Inflammatory macrophage treated with lipopolysaccharide for 1 hour (primary cell): ENCODE measurements at places on chromosomes 13 and 19.

DNA sequence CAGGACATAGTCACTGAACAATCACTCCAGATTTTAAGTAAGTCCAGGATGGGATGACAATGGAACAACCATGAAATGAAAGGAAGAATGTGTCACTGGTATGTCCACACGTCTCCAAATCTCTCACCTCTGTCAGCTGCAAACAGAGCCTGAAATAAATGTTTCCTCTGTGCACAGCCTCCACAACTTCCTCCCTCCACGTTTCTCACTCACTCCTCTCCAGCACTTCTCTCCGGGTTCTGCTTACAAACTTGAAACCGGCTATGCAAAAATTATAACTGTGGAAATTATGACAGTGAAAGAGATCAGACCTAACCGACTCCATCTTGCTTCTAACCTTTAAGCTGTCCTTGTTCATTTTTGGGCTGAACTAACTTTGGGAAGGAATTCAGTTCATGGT lies 35.0 kb upstream of the ALOX5AP start:
- no peak for DNase-seq

DNA sequence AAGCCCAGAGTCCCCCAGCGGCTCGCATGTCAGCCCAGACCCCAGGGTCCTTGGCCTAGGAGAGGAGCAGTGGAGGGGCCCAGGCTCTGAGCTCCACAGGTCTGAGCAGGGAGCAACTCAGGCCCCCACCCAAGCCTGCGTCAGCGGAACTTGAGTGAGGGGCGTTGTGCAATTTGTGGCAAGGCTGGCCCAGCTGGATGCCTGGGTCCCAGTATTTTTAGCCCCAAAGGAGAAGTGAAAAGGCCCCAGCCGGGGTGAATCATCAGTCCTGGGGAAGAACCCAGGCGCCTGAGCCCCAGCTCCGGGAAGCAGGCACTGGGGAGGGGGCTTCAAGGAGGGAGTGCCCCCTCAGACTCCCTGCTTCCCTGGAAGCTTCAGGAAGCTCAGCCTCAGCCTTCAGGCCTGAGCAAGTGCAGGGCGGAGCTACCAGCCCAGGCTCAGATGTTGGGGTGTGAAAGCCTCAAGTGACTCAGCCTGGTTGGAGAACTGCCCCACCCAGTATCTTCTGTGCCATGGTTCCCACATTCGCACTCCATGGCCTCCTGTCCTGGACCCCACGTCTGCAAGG lies 7.2 kb downstream of the MED29 start:
- peak; percentile 81 for DNase-seq

DNA sequence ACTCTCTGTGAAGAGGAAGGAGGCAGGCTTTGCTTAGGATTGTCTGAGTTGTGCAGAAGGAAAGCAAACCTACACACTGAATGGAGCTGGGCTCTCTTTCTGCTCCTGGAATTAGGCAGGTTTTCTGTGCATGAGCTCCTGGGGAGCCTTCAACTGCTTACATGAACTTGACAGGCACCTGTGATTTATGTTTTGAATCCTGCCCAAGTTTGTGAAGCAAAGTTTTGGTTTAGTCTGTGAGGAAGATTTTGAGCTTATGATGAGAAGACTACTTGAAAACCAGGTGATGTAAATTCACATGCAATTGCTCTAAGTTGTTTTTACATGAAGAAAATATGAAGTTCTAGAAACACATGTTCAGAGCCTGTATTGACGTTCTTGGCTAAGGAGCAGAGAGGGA lies 109.0 kb downstream of the SLAIN1 start:
- DNase-seq: no peak

- DNase-seq: no peak
Measured at GRCh38 chr19:8210421-8211101, 1.4 kb downstream of the CERS4 start.

DNA sequence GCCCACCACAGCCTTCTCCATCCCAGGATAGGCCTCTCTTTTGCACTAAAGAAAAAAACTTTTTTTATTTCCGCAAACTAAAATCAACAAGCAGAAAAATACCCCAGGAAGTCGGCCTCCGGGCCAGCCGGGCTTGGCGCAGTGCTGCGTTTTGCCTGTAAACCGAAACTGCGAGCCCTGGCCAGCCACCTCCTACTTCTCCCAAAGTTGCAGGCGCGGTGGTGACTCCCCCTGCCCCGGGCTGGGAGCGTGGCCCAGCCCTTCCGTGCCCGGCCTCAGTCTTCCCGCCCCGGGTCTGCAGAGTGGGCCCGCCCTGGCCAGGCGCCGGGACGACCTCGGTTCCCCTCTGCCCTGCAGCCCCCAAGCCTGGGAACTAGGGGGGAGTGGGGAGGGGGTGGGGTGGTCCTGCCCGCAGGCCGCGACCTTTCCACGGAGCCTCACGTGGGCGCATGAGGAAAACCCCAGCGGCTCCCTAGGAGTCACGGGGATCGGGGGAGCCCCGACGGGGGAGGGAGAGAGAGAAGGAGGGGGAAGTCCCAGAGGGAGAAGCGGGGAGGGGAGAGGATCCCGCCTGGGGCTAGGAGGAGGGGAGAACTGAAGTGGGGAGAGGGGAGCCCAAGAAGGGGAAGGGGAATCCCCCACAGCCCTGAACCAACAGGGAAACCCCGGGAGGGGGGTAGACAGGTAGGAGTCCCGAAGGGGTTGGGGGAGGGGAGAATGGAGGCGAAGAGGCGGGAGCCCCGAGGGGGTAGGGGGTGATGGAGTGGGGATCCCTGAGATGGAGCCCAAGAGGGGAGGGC lies 3.0 kb downstream of the GADD45B start:
- peak; percentile 95 for DNase-seq

DNA sequence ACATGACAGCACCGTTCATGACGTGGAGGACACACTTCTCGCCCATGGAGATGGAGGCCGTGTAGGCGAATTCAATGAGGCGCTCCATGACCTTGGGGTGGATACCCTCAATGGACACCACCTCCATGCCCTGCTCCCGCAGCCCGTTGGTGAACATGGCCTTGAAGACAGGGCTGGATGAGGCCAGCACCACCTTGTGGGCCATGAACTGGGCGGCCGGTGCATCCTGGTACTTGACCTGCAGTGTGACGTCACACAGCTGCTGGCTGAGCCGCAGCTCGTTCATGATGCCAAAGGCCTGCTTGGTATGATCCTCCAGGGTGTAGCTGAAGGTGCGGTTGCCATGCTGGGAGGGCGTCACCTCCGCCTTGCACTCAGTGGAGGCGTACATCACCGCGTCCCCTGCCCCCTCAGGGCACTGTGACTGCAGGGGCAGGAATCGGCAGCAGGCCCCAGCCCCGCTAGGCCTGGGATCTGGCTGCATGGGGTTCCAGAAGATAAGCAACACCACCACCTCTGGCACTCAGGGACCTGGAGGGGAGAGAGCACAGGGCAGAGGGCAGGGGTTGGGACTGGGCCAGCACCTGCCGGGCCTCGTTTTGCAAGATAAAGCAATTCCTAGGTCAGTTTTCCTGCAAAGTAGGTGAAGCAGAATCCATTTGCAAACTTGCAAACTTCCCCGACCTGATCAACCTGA lies 3.5 kb downstream of the KEAP1 start:
- no peak for DNase-seq

DNA sequence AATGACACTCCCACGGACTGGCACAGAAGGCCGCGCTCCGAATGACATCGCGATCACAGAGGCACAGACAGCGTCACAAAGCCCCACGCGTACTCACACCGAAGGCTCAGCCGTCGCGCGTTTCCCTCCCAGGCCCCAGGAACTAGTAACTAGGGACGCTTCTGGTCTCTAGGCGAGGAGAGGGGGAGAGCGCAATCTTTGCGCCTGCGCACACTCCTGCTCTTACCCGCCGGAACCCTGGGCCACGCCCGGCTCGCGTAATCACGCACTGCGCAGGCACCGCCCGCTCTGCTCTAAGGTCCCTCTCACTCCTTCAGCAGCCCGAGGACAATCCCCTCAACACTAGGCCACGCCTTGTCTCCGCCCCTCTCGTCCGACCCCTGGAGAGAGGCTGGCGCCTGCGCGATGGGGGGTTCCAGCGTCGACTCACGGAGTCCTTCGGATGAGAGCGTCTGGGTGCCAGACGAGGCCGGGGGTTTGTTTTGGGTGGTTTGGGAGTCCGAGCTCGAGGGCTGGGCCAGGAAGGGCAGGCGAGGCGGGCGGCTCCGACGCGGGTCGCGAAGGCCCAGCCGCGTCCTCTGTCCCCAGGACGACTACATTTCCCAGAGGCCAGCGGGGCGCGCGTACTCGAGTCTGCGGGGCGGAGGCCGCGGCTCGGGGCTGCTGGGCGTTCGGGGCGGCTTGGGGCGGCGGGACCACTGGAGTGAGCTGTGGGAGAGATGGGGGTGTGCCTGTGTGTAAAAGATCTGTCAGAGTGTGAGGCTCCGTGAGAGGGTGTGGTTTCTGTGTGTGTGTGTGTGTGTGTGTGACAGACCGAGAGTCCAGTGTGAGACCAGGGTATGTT lies at the start of gene ZNF471:
ZNF471 (plus strand) TSS at position 410 of the 844 bp plus-strand sequence. CDS start 3,717 bp downstream, outside the sequence.
- DNase-seq: peak; percentile 95

- DNase-seq: no peak
Measured at GRCh38 chr13:98216135-98216565, 39.1 kb upstream of the RNF113B start.

- no peak for DNase-seq
Measured at GRCh38 chr13:77537289-77537919, 1.9 kb downstream of the SCEL start.

GRCh38 chr19:23312515-23312914 lies 62.3 kb upstream of the ZNF724 start:
- no peak for DNase-seq

DNA sequence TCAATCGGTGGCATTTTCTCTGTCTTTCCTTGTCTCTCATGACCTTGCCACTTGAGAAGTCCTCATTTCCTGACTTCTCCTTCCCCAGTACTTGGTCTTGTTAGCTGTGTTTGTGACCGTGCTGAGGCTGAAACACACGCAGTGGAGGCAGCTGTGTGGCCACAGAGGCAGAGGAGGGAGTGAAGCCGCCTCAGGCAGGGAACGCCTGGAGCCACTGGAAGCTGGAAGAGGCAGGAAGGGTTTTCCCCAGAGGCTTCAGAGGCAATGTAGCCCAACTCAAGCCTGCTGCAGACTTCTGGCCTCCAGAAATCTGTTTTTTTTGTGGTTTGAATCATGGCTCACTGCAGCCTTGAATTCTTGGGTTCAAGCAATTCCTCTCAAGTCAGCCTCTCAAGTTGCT lies 29.2 kb upstream of the ARGLU1 start:
- DNase-seq: no peak

- peak; percentile 94 for DNase-seq
Measured at GRCh38 chr19:14510311-14511228, 7.6 kb downstream of the DNAJB1 start.

DNA sequence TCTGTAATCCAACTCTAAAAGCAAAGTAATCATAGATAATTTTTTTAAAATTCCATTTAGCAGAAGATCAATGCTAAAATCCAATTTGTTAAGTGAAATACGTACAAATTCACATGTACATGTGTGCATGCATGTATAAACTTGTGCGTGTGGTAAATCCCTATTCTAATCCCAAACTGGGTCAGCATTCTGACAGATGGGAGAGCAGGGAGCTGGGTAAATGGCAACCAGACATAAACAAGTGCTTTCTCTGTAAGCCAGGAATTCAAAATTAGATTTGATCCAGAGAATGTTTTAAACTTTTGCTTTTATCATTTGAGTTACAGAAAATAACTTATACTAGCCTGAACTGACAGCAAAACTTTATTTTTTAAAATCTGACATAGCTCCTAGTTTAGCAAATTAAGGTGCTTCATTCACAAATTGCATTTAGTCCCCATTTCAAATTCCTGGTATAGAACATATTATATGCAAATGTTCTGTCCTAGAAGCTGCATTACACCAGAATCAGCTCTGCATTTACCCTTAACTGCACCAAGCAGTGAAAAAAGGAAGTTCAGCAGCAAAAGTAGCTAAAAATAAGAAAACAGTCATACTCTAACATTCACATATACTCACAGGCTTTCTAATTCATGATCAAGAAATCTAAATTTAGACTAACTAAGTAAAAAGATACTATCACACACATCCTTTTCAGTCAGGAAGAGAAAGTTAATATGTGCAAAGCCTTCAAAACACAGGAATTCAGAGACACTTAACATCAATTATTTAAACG lies 32.6 kb downstream of the UBL3 start:
- peak; percentile 66 for DNase-seq

- DNase-seq: no peak
Measured at GRCh38 chr19:16435999-16436650, 35.6 kb downstream of the EPS15L1 start.

- DNase-seq: no peak
Measured at GRCh38 chr13:71240911-71241310, 626.1 kb downstream of the DACH1 start.

GRCh38 chr19:18307271-18307681 lies 15.6 kb downstream of the LSM4 start:
- no peak for DNase-seq

GRCh38 chr19:55441692-55442321 lies 1.3 kb downstream of the SHISA7 start:
- DNase-seq: no peak

- DNase-seq: peak; percentile 87
Measured at GRCh38 chr19:51789061-51789795, 5.7 kb upstream of the FPR3 start.

GRCh38 chr19:10270180-10270615 lies 722 bp upstream of the ICAM1 start:
- DNase-seq: peak; percentile 94

DNA sequence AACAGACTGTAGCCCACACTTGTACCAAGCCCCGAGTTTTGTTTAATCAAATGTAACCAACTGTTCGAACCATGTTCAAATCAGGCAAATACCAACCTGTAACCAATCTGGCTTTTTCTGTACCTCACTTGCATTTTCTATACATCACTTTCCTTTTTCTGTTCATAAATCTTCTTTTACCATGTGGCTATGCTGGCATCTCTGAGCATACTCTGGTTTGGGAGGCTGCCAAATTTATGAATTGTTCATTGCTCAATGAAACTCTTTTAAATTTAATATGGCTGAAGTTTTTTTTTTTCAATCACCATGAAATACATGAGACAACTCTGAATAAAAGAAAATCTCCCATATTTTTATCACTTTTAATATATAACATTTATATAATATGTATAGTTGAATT lies 256.1 kb downstream of the SLITRK6 start:
- DNase-seq: no peak

DNA sequence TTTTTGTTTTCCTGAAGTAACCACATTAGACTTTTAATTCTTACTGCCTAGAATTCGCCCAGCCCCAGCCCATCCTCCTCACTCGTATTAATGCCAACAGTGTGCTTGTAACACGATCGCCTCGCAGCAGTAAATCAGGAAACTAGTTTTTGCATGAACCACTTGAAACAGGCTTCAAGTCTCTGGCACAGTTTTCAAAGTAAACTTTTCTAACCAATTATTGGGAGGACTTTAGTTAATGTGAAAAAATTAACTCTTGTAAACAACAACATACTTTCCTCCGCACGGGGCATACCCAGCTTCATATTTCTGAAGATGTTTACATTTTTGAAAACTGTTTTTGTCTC lies 39.2 kb downstream of the TNFRSF19 start:
- no peak for DNase-seq
